ENCODE measurements at places on chromosomes 5 and 9.

- DNase-seq = no peak
These were observed 36.7 kb upstream of the HMHB1 start for GRCh38 chr5:143775258-143775657.

DNA sequence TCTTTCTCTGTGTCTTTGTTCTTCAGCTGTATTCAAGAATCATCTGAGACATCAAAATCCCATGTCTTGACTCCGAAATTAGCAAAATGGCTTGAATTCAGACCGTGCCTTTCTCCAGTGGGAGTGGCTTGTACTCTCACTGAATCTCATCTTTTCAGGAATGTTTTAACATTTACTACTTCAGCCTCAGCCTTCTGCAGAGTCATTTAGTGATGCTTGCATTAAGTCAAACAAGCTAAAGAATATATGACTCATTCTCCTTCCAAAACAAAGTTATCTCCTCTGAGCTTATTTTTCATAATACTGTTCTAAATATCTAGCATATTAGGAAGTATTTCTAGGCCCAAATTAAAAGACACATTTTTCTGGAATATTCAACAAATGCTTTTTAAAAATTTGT, 205.3 kb downstream of the CDH10 start:
- DNase-seq = no peak

- DNase-seq = no peak
These were observed 107.9 kb upstream of the ZNF366 start for GRCh38 chr5:72615061-72615460.

DNA sequence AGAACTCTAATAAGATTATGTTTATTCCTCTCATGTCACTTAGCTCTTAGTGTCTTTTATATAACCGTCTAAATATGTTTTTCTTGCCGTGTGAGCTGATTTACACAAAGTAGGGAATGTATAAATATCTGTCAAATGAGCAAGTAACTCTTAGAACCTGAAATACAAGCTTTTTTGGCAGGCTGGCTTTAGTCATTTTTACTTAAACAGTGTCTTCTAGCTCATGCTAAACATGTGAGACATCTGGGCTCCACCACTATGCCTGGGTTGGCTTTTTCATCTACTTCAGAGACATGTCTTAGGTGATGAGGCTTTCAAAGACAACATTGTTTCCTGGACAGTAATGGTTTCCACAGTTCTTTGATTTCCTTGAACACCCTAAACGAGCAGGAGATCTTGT, 137.2 kb upstream of the ZNF608 start:
- DNase-seq = no peak

- no peak for DNase-seq
These were observed 48.6 kb upstream of the TLE1 start for GRCh38 chr9:81737871-81738507.

- DNase-seq = no peak
These were observed 237.1 kb upstream of the PUM3 start for GRCh38 chr9:3080951-3081350.

DNA sequence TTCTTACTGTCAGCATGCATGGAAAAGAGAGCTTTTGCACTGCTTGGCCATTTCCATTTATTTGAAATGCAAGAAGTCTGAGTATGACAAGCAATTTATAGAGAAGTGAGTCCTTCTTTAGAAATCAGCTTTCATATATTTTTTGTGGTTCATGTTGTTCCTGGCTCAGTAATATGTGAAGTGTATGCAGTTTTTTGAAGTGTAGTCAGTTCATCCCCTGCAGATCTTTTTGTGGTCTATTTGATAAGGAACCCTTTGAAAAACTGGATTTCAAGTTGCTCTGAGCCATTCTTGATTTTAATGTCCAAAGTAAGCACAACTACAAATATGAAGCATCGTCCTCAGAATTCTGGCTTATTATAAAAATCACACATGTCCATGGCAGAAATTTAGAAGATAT, 294.1 kb upstream of the SMC2 start:
- no peak for DNase-seq

DNA sequence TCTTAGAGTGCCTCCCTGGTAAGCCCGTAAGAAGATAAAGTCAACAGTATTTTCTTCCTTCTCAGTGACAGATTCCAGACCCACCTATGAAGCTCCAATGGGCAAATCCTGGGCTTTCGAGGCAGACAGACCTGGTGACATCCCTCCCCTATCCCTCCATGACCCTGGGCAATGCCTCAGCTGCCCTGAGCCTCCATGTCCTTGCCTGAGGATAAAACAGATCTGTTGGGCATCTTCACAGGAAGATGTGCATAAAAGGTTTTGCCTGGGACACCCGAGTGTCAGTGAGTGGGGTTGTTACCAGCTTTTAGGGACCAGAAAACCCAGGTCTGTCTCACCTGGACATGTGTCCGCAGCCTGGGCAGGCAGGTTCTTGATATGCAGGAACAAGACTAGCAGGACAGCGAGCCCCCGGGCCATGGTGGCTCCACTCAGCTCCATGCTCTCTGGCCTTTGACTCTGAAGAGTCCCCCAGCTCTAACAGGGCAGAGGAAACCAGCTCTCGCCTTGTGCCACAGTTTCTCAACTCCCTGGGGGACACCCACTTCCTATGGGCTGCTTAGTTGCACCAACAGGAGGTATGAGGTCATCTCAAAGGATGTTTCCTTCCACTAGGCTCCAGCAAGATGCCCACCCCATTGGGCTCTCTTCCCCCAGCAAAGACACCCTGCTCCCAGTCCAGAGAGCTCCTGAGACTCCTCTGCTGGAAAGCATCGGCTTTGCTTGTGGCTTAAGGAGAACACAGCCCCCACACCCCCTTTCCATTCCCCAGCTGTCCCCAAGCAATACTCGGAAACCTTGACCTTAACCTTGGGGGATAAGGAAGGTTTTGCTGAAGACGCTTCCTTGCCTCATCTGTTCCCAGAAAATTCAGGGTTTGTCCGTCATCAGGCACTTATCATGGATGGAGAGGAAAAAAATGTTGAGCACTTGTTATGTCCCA, at the start of gene FCN1:
Gene FCN1 (minus strand): TSS at position 482 of the 943 bp plus-strand sequence. CDS start 41 bp downstream, at position 441.
- DNase-seq = no peak

DNA sequence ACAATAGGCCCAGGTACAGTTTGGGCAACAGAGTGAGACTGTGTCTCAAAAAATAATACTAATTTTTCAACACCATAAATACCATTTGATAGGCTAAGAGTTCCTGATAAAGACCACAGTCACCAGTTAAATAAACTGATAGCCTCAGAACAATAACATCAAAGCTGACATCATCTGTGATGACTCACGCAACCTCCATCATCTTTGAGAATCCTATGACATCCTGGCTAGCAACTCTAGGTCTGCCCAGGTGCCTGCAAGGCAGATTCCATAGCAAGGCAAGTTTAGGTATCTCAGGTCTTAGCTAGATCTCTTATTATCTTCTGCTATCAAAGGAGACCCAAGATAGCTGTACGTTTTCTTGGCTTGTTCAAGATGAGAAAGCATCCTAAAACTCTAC, 30.5 kb upstream of the UBAP2 start:
- DNase-seq = no peak

- no peak for DNase-seq
These were observed 216.7 kb downstream of the CDH18 start for GRCh38 chr5:19771174-19771835.

DNA sequence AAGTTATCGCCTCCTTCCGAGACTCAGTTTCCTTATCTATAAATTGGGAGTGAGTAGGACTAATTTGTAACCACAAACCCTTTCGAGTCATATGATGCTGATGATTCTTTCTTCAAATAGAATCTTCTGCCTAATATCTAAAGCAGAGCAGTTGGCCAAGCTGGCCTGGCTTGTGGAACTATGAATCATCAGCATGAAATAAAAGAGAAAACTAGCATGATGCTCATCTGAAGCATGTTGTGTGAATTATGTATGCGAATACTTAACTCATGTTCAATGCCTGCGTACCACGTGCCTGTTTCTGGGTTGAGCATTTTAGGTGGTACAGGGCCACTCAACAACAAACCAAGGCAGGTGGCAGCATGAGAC, 15.0 kb upstream of the ORM1 start:
- DNase-seq = no peak

- DNase-seq = no peak
These were observed 166.8 kb downstream of the ATP10B start for GRCh38 chr5:160685219-160685618.

- no peak for DNase-seq
These were observed 5.3 kb downstream of the SLC12A7 start for GRCh38 chr5:1106385-1107166.

GRCh38 chr9:35237311-35237710, 75.5 kb downstream of the UNC13B start:
- DNase-seq = peak; percentile 22

GRCh38 chr5:133953568-133954145, 14.8 kb downstream of the C5orf15 start:
- no peak for DNase-seq

DNA sequence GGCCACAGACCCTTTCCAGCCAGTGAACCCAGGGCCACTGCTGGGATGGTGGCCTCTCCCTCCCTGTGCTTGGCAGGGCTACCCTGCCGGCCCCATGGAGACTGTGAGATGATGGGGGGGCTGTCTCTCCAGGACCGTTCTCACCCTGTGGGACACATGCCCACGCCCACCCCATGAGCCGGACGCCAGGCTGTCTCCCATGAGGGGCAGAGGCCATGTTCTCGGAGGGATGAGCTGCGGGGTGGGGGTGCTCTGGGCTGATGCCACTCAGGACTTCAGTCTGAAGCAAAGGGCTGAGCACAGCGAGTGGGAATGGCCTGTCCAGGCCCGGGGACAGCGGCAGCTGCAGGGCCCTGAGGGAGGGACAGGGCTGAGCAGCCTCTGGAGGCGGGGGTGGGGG, 88.9 kb downstream of the KCNT1 start:
- DNase-seq = no peak

DNA sequence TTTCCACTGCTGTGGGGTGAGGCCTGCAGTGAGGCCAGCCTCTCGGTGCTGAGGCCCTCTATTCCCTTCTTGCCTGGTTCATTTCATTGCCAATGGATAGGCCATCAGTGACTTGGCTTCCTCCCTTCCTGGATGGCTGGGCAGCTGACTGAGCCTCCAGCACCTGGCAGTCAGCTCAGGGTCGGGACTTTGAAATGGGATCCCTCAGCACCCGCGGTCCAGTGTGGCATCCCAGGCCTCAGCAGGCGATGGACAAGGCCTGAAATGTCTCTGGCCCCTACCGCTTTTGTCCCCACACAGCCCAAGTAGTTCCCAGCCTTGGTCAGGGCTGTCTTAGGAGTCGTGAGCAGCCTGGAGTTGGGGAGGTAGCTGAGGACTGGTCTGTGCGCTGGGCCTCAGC, 17.2 kb downstream of the NDST1 start:
- DNase-seq = no peak

- DNase-seq = no peak
These were observed 41.2 kb upstream of the VCAN start for GRCh38 chr5:83430130-83431010.

GRCh38 chr5:116518423-116518822, 56.2 kb downstream of the SEMA6A start:
- DNase-seq = no peak

- DNase-seq = no peak
These were observed 65.8 kb downstream of the RAD23B start for GRCh38 chr9:107348836-107349235.

GRCh38 chr9:118401546-118401945, 697.3 kb downstream of the TLR4 start:
- DNase-seq = no peak
